ENCODE measurements at places on chromosomes 12 and 14. TPM values are rescaled to one million over a fixed set of nuclear protein-coding genes. Genes with fewer than 3 reads are reported as not detected.

DNA sequence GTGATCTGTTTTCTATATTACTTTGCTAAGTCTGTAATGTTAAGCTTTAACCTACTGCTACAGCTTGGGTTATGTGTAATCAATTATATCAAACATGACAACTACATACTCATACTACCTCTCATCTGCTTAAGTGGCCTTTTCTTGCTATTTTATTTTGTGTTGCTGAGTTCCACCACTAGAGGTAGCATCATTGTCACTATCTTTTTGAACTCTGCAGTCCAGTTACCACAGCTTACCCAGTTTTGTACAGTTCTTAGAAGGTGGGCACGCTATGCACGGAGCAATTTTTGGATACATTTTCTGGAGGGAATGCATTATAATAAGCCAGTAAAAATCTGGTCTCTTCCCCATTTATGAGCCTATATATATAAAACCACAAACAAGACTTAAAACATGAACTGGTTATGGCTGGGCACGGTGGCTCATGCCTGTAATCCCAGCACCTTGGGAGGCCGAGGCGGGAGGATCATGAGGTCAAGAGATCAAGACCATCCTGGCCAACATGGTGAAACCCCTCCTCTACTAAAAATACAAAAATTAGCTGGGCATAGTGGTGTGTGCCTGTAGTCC is 48.5 kb downstream of the SAV1 start:
- DNase-seq = no peak

- no peak for DNase-seq
These were observed 1052.1 kb downstream of the TMEM121 start for GRCh38 chr14:106578481-106578880.

DNA sequence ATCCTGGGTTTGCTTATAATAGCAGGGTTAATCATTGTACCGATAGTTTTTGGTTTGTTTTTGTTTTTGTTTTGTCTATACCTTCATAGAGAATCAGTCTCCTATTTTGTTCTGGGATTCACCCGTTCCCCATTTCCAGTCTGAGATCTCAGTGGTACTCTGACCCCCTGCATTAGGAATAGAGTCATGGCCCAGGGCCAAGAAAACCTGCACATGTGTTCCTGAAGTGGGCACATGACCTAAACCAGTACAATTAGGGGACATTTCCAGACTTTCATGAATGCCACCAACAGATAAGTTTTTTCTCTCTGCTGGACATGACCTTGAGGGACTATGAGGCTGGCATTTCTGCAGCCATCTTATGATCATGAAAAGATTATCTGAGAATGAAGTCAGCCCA is 52.5 kb downstream of the MRPL42 start:
- DNase-seq = no peak

Gene DTX1
- not detected for total RNA-seq

Gene SERPINA12
- not detected for total RNA-seq
